ENCODE measurements at places on chromosomes 5 and 9.

DNA sequence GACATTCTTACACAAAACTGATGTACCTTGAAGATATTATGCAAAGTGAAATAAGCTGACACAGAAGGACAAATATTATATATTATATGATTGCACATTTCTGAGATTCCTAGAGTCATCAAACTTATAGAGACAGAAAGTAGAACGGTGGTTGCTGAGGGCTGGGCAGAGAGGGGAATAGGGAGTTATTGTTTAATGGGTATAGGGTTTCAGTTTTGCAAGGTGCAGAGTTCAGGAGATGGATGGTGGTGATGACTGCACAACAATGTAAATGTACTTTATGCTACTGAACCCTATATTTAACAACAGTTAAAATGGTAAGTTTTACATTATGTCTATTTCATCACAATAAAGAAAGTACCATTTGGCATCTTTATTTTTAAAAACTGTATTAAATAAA is 315.8 kb upstream of the POU5F2 start:
- no peak for DNase-seq

DNA sequence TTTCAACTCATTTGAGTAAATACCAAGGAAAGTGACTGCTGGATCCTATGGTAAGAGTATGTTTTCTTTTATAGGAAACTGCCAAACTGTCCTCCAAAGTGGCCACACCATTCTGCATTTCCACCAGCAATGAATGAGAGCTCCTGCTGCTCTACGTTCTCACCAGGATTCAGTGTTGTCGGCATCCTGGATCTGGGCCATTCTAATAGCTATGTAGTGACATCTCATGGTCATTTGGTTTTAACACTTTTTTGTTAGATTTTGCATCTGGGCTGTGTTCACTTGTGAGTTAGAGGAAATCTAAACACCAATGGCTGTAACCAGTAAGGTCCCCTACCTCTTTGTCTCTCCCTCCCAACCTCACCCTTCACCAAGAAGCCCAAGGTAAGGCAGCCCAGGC is 115.9 kb downstream of the ATPSCKMT start:
- DNase-seq = no peak

GRCh38 chr9:122274055-122274454 is 9.4 kb downstream of the MRRF start:
- no peak for DNase-seq

- peak; percentile 9 for DNase-seq
These were observed 460.8 kb downstream of the CDH10 start for GRCh38 chr5:24183981-24184380.

- DNase-seq = peak; percentile 35
These were observed 48.9 kb downstream of the DAB2IP start for GRCh38 chr9:121700165-121700831.

Data from fibroblast of lung (primary cell).